ENCODE measurements at places on chromosomes 7 and 10.

DNA sequence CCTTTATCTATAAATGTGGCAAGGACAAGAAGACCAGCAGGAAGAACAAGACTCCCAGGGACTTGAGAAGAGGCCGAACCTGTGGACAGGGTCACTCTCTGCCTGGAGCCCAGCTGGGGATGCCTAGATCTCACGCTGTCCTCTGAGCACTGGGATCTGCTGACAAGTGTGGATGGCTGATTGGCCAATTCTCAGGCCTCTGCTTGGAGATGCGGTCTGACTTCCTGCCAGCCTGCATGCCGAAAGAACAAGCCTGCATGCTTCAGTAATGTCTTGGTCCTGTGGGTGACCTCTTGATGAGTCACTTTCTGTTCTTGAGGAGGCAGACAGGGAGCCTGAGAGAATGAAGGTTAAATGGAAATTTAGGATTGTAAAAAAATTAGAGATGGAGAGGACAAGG is 84.7 kb downstream of the TMEM178B start:
- DNase-seq: no peak

GRCh38 chr7:102284891-102285539 is 1.7 kb upstream of the SH2B2 start:
- no peak for DNase-seq

DNA sequence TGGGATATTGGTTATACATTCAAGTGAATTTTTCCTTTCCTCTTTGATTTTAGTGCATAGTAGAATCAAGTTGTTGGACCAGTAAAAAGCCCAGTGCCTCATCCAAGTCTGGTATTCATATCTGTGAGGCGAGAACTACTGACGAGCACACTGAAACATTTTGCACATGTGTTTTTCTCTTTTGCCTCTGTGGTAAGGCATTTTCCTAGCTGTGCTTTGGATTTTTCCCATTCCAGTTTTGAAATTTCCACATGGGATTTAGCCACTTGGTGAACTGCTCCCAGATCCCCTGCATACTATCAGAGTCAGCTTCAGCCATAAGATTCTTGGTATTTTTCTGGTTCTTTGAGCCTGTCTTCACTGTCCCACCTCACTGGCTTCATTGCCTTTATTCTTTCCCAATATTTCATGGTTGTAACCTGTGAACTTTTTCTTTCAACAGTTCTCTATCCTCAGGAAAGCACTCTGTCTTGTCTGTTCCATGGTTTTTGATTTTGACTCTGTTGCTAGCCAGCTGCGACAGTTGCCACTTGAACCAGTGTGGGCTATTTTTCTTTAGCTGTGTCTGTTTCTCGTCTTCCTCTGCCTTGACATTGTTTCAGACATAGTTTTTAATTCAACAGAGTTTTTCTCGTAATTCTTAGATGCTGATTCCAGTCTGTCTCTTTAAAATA is 239.0 kb downstream of the REEP3 start:
- no peak for DNase-seq

DNA sequence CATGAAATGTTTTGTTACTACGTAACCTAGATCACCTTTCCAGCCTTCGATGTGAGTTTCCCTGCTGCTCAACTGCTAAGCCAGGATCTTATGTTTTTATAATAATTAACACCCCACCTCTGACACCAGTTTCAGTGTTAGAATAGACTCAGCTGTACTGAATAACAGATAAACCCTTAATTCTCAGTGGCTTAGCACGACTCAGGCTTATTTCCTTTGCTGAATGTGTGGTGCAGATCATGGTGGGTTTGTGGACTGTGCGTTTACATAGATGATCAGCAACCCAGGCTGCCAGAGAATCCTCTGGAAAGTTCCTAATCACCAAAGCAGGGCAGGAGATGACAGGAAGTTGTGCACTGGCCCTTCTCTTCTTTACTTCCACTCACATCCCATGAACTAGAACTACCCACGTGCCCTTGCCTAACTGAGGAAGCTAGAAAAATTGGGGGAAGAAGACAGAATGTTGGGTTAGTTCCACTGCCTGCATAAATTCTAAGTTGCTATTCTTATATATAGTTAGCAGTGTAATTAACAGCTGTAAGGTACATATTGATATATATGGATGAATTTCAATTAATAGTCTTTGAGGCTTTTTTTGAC is 111.8 kb downstream of the MAPK8 start:
- no peak for DNase-seq

- no peak for DNase-seq
Observed at GRCh38 chr10:17423632-17424186, 30.7 kb downstream of the ST8SIA6 start.

DNA sequence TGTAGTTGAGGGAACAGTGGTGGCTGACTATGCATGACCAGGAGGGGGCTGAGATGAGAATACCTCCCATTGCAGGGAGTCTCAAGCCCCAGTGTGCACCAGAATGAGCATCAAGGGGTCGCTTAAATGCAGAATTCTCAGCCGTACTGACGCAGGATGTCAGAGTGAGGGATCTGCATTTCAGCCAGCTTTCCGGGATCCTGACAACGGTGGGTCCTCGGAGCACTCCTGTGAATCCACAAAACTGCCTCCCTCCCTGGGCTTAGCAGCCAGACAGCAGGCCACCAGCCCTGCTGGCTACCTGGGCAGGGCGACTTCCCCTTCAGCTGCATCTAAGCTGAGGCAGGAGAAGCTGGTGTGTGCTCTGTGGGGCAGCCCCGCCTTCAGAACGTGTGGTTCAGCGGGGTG is 21.8 kb upstream of the LOXL4 start:
- DNase-seq: no peak

DNA sequence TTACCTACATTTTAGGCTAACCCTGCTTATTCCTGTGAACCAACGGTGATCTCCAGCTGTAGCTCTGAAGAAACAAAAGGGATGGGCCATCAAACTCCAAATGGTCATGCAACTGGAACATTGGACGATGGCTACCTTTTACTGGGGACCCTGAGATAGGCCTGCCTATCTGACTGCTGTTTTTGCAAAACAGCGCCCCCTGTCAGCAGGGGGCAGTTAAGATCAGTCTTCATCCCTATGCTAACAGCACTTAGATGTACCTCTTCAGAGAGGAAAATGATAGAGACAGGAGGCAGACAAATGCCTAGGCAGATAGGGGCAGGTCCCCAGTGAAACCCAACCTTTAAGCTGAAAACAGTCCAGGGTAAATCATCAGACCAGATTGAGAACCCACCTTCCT is 1085.4 kb upstream of the SORCS1 start:
- DNase-seq: no peak
